ENCODE measurements at places on chromosomes 11 and 22.

- DNase-seq, result no peak
These were observed 7.8 kb downstream of the EMID1 start for GRCh38 chr22:29213493-29213892.

- DNase-seq, result no peak
These were observed 60.3 kb downstream of the ATXN10 start for GRCh38 chr22:45731798-45732495.

GRCh38 chr11:30406978-30407762 lies 84.3 kb downstream of the ARL14EP start:
- DNase-seq, result no peak

- DNase-seq, result peak; percentile 71
These were observed 27.6 kb downstream of the CD5 start for GRCh38 chr11:61129639-61130523.

DNA sequence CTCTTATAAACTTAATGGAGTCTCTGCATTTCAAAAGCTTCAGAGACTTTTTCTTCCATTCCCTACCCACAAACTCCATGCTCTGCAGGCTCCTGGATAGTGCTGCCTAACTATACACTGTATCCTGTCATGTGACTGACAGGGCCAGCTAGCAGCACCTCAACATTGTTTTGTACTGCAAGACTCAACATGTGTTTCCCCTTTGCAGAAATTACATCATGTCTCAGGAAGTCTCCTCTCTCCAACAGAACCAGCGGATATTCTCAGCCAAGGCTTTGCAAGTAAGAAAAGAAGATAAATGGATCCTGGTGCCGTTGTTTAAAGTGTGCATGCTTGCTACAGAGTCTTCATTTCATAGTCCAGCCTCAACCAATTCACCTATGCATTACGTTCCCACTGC lies 164.0 kb upstream of the UBASH3B start:
- no peak for DNase-seq

GRCh38 chr11:106281455-106282173 lies 204.2 kb downstream of the AASDHPPT start:
- no peak for DNase-seq
